ENCODE measurements at places on chromosomes 4 and X.

DNA sequence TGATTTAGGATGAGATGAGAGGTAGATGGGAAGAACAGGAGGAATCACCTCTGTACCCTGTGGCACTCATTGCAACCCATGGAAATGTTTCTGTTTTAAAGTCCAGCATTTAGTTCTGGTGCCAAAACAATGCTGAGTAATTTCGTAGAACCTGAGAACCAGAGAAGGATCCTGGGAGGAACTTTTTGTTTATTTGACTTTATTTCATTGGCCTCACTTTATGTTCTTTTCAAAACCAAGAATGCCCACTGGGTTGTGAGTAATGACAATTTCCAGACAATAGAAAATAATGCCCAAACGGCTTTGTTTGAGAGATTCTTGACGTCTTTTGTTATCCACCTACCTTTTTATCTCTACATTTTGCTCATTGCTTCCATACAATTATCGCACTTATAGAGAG, 111.3 kb downstream of the SHROOM3 start:
- DNase-seq: no peak

DNA sequence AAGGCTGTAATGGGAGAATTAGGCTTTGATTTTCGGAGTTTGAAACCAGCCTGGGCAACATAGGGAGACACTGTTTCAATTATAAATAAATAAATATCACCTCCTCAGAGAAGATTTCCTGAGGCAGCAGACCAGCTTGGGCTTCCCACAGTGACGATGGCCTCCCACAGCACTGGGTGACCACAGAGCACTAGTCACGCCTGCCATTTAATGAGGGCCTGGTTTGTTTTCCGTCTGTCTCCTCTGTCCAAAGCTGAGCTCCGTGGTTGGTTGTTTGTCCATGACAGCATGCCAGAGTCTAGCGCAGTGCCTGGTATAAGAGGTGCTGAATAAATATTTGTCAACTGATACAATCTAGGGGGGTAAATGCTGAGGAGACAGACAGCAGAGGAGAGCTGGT, 10.4 kb upstream of the PDGFRA start:
- DNase-seq: no peak

GRCh38 chr4:48954314-48954713, 31.8 kb upstream of the CWH43 start:
- no peak for DNase-seq

GRCh38 chr4:154435895-154436294, 55.7 kb downstream of the DCHS2 start:
- no peak for DNase-seq

GRCh38 chrX:130245441-130245840, 23.3 kb downstream of the ZNF280C start:
- no peak for DNase-seq

DNA sequence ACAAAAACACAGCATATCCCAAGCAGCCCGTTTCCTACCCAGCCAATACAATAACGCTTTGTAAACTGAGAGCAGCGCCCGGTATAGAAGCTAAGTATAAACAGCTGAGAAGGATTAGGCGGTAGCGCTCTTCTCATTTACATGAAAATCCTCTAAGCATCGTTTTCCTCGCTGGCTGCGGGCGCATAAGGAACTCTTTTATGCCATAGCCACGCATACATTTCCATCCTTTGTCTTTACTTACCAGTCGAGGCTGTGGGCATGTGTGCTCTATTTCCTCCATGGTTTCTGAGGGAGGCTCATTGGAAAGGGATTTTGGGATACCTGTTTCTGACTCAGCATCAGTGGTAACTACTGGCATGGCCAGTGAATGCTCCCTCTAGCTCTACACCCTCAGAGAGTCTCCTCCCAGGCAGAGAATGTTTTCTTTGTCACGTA, 383 bp downstream of the PCYT1B start:
- DNase-seq: no peak

DNA sequence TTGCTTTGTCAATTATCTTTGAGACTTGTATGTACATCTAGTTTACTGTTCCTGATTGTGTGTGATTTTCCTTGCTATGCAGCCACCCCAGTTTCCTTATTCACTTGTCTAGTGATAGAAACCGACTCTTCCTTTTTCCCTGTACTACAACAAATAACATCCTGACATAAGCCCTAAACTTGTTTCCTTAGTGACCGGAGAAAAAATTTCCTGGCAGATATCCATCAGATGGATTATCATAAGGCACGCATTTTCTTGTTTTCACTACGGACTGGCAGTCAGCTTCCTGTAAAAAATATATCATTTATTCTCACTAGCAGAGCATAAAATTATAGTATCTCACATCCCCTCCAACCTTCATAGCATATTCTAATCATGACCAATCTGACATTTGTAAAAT, 410.7 kb downstream of the CENPC start:
- no peak for DNase-seq

- no peak for DNase-seq
These were observed 94.9 kb downstream of the BMPR1B start for GRCh38 chr4:94852616-94853015.

DNA sequence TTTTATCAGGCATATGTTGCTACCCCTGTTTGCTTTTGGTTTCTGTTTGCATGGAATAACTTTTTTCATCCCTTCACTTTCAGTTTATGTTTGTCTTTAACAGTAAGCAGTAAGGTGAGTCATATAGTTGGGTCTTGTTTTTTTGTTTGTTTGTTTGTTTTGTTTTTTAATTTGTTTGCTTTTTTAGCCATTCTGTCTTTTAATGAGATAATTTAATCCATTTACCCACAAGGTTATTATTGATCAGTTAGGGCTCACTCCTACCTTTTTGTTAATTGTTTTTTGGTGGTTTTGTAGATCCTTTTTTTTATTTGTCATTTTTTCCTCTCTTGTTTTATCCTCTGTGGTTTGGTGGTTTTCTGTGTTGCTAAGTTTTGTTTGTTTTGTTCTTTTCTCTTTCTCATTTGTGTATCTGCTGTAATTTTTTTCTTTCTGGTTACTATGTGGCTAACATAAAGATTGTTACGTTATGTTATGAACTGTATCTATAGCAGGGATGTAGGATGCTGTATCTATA, 379.5 kb upstream of the MAD2L1 start:
- DNase-seq: no peak

DNA sequence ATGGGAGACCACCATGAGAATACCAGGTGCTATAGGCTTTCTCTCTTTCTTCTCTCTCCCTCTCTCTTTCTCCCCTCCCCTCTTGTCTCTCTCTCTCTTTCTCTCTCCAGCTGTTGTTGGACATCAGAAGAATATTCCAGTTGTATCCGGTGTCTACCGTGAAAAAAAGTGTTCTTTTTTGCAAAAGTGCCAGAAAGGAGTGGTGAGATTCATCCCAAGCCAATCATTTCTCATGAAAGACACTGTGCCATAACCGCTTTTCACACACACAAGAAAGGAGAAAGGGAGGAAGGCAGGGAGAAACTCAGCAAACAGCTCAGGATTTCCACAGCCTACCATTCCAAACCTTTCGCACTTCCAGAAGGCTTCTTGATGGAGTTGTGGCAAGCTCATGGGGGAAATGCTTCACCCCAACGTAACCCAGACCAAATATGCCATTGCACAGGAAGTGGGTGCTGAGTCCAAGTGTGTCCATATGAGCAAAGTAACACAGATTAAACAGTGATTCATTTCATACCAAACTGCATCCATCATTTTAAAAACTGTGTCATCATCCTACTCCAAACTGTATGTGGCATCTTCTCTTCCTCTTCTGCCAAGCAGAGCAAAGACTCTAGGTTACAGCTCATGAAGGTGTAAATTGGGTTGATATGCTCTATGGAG, 224.0 kb downstream of the APBB2 start:
- DNase-seq: no peak

DNA sequence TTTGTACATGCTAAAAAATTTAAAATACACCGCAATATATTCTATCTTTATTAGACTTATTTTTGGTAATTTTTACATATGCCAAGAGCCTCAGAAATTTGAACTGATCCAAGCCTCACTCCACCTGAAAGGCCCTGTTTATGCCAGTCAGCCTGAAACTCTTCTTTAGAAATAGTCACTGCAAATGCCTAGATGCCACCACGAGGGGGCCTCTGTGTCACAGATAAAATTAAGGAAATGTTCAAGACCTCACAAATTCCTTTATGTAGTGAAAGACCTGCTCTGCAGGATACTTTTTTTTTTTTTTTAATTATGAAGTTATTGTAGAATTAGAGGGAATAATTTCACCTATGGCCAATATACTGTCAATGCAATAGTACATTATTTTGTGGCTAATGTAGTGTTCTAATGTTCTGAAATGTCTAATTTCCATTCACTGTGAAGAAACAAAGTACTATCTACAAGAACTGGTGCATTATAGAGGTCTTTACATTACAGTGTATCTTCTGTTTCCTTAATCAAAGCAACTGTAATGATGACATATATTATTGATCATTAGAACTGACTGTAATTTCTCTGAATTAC, 69.8 kb downstream of the DTHD1 start:
- peak; percentile 70 for DNase-seq

DNA sequence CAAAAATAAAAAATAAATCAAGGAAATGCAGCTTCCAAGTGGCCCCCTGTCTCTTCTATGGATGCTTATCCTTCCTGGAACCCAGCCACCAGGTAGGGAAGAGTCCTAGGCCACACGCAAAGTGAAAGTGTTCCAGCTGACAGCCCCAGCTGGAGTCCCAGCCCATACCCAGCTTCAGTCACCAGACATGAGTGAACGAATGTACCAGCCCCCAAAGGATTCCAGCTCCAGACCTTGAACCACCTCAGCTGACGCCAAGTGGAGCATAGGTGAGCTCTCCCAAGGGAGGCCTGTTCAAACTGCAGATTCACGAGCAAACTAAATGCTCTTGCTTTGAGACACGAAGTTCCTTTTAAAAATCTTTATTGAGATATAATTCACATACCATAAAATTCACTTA, 62.0 kb downstream of the BCOR start:
- DNase-seq: no peak

DNA sequence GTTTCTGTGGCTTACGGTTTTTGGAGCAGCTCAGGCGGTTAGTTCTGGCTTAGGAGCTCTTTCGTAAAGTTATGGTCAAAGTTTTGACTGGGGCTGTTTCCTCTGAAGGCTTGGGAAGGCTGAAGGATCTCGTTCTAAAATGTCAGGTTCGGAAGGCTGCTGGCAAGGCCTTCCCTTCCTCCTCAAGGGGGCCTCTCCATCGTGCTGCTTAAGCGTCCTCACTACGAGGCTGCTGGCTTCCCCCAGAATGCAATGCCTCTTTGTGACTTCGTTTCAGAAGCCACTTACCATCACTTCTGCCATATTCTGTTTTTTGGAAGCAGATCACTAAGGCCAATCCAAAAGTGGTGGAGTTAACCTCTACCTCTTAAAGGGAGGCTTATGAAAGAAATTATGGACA, 1196.4 kb upstream of the TENM3 start:
- no peak for DNase-seq

DNA sequence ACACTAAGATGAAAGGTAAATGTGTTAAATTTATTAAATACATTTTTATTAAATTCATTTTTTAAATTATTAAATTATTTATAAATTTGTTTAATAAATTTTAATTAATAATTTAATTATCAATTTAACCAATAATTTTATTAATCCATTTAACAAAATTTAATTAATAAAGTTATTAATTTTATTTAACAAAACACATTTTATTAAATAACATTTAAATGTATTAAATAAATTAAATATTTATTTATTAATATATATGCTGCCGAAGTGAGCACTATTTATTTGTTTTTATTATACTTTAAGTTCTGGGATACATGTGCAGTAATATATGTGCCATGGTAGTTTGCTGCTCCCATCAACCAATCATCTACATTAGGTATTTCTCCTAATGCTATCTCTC, 719.5 kb downstream of the TRIML1 start:
- DNase-seq: no peak

All from AML-193 (cell line).